Fibroblast of skin of right quadriceps (primary cell): ENCODE measurements at places on chromosomes 2 and 18.

DNA sequence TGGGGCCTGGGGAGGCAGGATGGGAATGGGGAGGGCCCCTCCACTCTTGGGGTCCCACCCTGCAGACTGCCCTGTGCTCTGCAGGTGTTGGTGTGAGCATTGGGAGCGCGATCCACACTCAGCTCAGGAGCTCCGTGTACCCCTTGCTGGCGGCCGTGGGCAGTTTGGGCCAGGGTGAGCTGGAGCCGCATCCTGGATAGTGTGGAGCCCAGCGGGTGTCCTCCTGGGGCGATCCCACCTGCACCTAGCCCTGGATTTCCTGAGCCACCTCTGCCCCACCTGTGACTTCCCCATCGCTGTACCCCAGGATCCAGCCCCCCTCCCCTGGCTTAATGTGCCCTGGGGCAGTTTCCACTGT lies 2.6 kb downstream of the PROM2 start:
- DNase-seq: no peak

DNA sequence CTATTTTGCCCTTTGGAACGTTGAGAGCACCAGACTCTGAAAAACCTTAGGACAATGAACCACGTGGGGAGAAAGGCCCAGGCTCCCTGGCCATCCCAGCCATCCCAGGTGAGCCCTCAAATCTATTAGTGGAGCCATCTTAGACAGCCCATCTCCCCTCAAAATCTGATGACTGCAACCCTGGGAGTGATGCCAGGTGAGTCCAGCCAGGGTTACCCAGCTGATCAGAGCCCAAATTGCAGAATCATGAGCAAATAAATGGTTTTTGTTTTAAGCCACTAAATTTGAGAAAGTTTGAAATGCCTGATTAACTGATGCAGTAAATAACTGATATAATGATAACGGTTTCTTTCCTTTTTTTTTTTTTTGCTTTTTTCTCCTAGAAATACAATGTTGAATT lies 242.4 kb downstream of the GCA start:
- no peak for DNase-seq

- DNase-seq: peak; percentile 76
Observed at GRCh38 chr2:177143444-177143843, 69.2 kb upstream of the HNRNPA3 start.

DNA sequence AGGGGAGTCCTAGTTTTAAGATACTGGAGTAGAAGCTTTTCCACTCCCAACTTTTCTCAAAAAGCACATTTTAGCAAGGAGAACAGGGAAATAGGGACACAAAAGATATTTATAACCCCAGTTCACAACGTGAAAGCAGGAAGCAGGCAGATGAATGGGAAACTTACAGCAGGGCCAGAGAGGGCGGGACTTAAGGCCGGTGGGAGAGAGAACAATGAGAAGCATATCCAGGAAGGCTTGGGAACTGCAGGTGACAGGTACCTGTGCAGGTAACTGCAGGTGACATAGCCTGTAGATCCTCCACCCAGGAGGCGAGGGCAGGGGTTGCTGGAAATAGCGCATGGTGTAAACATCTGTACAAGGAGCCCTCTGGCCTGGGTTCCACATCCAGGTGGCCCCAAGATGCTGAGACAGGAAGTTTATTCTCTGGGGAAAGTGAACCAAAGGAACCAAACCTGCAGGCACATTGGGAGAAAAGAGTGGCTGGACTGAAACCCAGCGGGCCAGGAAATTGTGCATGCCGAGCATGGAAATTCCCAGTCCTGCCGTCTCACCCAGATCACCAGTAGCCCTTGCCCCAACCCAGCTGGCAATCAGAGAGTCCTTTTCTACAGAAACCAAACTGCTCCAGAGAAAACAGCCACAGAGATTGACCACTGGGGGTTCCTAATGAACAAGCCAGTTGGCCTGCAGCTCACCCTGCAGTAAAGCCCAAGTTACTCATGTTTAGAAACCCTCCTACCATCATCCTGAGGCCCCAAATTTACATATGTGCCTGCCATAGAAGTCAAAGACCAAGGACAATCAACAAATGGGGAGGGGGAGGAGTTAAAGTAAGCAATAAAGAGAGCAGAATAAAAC lies 24.3 kb upstream of the COL6A3 start:
- no peak for DNase-seq

DNA sequence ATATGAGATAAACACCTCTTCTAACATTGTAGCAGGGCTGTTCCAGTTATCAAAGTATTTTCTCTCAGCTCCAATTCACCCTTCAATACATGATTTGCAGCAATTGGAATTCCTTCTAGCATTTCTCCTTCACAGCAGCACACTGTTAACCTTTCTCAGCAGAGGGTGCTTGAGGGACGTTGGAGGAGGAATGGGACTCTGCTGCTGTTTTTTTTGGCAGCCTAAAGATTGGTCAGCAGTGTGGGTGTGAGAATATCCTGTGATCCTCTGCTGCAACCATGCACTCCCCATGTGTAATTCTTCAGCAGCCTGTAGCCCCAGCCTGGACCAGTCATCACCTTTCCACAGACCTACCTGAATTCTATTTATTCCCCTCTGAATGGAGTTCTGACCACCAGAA lies 1708.9 kb upstream of the CELF4 start:
- DNase-seq: no peak

DNA sequence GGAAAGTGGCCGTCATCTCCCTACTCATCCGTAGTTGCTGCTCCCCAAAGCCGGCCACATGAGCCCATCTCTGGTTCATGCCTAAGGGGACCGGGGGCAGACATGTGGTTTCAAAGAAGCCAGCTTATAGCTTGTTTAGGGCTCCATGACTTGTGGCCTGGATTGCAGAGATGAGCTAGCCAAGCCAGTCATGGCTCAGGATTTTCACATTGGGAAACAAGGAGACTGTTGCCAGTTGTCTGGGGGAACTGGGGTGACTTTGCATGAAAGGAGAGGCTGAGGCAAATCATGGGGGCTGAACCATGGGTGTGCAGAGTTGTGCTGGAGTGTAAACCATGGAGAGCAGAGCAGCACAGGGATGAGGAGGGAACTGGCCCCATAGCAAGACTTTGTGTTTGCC lies 183.0 kb upstream of the APCDD1 start:
- no peak for DNase-seq

- DNase-seq: no peak
Observed at GRCh38 chr2:181095486-181095885, 115.1 kb downstream of the UBE2E3 start.

DNA sequence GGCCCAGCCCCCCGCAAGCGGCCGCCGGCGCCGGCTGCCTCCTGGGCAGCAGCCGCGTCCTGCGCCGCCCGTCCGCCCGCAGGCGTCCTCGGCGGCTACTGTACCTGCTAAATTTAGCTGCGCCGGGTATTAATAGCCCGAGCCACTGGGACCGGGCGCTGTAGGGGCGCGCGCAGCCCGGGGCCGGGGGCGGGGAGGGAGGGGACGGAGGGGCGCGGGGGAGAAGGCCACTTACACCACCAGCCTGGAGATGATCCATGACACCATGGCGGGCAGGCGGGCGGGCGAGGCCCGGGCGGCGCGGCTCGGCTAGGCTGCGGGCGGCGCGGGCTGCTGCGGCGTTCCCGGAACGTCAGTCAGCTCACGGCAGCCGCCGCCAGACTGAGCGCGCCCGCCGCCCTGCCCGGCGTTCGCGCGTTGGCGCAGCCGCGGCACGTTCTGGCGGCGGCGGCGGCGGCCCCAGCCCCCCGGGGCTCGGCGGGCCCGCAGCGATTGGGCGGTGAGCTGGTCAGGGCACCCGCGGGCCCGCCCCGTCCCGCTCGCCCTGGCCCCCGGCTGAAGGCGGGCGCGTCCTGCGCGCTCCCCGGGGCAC lies at the start of gene REEP1:
REEP1 (minus strand) TSS at position 383 of the 592 bp plus-strand sequence; CDS start at position 267, 116 bp downstream.
- DNase-seq: no peak

- peak; percentile 37 for DNase-seq
Observed at GRCh38 chr2:3522961-3523421, 3.7 kb upstream of the ADI1 start.

DNA sequence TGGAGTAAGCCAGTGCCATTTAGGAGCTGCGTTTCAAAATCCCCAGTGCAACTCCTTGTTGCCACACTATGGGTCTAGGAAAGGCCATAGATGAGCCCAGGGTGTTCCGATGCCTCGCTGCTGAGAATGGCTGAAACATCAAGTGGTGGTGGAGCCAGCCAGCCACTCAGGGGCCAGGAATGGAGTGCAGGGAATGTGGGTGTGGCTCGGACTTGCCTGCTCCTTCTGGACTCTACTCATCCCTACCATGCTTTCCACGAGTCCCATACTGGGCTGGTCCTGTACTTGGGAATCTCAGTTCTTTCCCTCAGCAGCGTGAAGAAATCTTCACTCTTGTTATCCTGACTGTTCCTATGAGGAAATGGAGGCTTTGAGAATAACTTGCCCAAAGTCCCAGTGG lies 143.5 kb downstream of the INSIG2 start:
- no peak for DNase-seq

GRCh38 chr2:120977582-120978358 lies 242.1 kb downstream of the GLI2 start:
- DNase-seq: no peak

- DNase-seq: no peak
Observed at GRCh38 chr2:176148751-176149421, 2.5 kb upstream of the HOXD4 start.

- peak; percentile 42 for DNase-seq
Observed at GRCh38 chr2:157628477-157629415, at the start of gene ACVR1C. Gene ACVR1C (minus strand): TSS chr2:157628864. CDS start chr2:157628644, 220 bp downstream.

- DNase-seq: no peak
Observed at GRCh38 chr2:44707945-44708660, 233.4 kb upstream of the SIX3 start.

- no peak for DNase-seq
Observed at GRCh38 chr18:24432618-24433017, 6.1 kb downstream of the IMPACT start.

DNA sequence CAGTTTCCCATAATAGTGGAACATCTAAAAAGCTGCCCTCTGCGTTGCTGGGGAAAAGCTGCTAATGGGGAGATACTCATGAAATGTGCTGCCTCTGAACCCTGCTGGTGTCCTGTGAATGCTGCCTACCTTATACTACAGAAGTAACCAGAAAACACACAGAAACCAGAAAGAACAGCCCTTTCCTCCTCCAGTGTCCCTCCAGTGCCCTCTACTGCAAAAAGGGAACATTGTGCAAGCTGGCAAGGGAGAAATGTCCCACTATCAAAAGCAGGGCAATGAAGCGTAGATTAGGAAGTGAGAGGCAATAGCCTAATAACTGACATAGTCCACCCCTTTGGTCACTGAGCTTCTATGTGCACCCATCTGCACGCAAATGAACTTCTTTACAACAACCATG lies 162.7 kb upstream of the ETAA1 start:
- peak; percentile 53 for DNase-seq

GRCh38 chr18:11040823-11041656 lies 108.3 kb downstream of the PIEZO2 start:
- DNase-seq: peak; percentile 45

DNA sequence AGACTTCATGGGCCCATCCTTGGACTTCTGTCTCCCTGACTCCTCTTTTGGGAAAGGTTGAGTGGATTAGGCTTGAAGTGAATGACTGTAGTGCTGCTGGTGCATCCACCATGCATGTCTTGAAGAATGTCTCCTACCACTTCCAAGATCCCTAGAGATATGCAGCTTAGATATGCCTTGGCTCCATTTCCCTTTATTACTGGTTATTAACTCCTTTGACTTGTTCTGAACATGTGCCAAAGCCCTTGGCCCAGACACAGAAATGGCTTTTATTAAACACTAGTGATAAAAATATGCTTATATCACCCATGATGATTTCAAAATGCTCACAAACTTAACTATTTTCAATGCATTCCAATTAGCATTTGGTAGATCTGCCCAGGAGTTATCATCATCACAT lies 90.0 kb upstream of the SLC14A2 start:
- DNase-seq: peak; percentile 53

GRCh38 chr18:79624356-79625170 lies 55.0 kb upstream of the CTDP1 start:
- no peak for DNase-seq

DNA sequence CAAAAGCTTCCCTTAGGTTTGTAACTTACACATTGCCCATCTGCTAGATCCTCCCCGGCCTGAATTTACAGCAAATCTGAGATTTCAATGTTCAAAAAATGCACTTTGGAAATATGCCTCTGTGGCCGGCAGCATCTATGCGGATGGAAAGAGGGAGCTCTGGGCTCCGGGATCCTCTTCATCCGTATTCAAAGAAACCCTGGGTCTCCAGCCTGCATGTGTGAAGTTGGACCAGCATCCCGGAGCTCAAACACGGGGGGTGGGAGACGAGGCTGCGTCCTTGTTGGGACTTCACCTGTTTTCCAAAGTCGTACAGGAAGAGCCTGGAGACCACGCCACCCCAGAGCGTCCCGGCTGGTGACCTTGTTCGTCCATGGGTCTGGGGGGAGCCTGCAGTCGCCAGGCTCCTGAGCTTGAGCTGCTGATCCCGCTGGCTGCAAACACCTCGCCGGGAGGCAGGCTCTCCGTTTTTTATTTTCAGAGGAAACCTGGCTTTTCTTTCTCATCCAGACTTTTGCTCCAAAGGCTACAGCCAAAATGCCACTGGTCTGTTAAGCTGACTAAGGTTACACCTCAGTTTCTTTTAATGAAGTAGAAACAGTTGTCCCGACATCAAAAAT lies 77.4 kb downstream of the PTGR3 start:
- no peak for DNase-seq

GRCh38 chr2:170475878-170476277 lies 239.3 kb upstream of the SP5 start:
- no peak for DNase-seq

GRCh38 chr18:79878741-79879378 lies 72.6 kb downstream of the SLC66A2 start:
- DNase-seq: no peak

GRCh38 chr2:19295998-19296502 lies 62.4 kb downstream of the OSR1 start:
- no peak for DNase-seq

- DNase-seq: no peak
Observed at GRCh38 chr2:179106342-179106675, 56.4 kb upstream of the CCDC141 start.

- DNase-seq: no peak
Observed at GRCh38 chr2:2324565-2325101, 6.4 kb downstream of the MYT1L start.

- no peak for DNase-seq
Observed at GRCh38 chr2:231662811-231663457, 45.4 kb upstream of the PTMA start.

DNA sequence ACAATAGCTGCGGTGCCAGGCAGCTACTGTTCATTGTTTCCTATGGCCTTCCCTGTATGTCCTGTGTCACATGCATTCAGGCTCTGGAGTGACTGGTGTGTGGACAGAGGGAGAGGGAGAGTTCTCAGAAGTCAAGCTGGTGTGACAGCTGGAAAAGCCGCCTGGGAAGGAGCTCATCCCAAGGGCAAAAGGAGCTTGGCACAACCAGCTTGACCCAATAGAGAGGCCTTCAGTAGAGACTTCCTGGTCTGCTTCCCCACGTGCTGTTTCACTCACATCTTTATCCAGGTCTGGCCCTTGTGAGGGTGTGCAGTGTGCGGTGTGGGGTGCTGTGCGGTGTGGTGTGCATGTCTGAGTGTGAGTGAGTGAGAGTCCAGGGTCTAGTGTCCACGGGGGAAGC lies 11.1 kb upstream of the NT5DC4 start:
- DNase-seq: no peak
